ENCODE measurements at places on chromosomes 4 and X. TPM values are rescaled to one million over a fixed set of nuclear protein-coding genes. Genes with fewer than 3 reads are reported as not detected.

GRCh38 chrX:154717824-154718223, 33.1 kb downstream of the GAB3 start:
- DNase-seq = peak; percentile 57

CT55 gene
- total RNA-seq = not detected

SLIT2 gene
- not detected for total RNA-seq

ZIC3 gene
- total RNA-seq = not detected

GRCh38 chrX:140507982-140508305, 3.1 kb upstream of the SOX3 start:
- DNase-seq = no peak

GYPA gene
- not detected for total RNA-seq

DNA sequence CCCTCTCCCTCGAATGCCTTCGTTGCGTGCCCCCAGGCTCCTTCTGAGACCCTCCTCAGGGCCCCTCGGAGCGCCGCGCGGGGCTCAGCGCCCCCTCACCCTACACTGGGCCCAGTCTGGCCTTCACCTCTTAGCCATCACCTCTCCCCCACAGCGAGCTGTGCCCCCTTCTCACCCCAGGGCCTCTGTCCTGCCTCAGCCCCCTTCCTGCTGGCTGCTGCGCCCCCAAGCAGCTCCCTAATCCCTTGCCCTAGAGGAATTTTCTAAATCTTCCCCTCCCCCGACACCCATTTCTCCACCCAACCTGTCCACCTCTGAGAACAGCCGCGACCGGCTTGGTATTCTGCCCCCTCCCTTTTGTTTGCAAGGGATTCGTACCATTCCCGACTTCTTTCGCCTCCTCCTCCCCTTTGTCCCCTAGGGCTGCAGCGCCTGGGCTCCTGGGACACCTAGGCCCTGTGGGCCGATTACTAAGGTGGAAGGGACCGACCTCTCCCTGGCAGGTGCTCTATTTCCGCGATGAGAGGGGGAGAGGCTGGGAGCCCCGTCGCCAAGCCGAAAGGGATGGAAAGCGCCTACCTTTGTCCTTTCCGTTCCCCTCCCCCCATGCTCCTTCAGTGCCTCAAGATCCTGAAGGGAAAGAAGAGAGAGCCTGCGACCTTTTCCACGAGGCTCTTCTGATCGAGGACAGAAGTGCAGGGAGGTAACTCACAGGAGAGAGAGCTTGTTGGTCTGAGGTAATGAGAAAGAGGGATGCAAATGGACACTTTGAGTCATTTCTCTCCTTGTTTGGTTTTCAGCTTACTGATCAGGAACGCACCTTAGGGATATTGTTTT, 10.9 kb downstream of the DLG3 start:
- no peak for DNase-seq

DNA sequence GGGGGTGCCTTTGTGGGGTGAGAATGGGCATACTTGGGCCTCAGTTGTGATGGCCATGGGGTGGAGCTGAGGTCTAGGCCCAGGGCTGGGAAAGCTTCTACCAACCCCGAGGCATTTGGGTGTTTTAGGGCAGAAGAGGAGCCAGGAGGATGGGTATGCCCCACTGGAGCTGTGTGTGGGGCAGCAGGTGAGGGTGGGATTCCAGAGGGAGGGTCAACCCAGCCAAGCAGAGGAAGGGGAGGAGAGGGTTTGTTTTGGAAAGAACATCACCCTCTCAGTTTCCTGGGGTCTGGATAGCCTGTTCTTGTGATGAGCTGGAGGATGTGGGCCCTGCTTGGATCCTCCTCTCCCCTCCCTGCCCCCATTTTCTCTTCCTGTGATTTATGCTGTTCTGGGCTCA, 620 bp downstream of the IL9R start:
- no peak for DNase-seq

GRCh38 chr4:77104791-77105540, 29.2 kb upstream of the CCNI start:
- no peak for DNase-seq

- no peak for DNase-seq
Measured at GRCh38 chr4:157994863-157995262, 178.0 kb downstream of the GASK1B start.

- peak; percentile 45 for DNase-seq
Measured at GRCh38 chrX:12701628-12702027, 89.6 kb upstream of the PRPS2 start.

Measured in activated CD8-positive, alpha-beta memory T cell treated with anti-CD3 and anti-CD28 coated beads, Interleukin-2, amount 10 ng/mL, durations not matched to agents 7 days and 5 days (primary cell).